ENCODE measurements at places on chromosomes 6 and 20.

- no peak for DNase-seq
Measured at GRCh38 chr6:18047406-18047805, 60.0 kb upstream of the KIF13A start.

DNA sequence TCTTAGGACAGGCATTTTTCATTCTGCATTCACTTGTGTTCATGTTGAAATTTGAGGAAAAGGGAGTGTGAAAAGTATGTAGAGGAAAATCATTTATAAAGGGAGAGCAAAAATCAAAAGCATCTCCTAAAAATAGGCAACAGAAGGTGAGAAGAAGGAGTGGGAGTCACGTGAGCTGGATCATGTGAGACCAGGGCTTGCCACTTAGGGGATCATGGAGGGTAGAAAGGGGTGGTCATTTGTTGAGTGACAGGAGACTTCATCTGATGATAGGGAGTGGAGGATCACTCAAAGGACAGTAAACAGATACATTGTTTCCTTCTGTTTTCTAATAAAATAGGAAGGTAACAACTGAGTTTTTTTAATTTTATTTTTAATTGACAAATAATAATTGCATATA, 17.1 kb downstream of the RBM24 start:
- DNase-seq = no peak

DNA sequence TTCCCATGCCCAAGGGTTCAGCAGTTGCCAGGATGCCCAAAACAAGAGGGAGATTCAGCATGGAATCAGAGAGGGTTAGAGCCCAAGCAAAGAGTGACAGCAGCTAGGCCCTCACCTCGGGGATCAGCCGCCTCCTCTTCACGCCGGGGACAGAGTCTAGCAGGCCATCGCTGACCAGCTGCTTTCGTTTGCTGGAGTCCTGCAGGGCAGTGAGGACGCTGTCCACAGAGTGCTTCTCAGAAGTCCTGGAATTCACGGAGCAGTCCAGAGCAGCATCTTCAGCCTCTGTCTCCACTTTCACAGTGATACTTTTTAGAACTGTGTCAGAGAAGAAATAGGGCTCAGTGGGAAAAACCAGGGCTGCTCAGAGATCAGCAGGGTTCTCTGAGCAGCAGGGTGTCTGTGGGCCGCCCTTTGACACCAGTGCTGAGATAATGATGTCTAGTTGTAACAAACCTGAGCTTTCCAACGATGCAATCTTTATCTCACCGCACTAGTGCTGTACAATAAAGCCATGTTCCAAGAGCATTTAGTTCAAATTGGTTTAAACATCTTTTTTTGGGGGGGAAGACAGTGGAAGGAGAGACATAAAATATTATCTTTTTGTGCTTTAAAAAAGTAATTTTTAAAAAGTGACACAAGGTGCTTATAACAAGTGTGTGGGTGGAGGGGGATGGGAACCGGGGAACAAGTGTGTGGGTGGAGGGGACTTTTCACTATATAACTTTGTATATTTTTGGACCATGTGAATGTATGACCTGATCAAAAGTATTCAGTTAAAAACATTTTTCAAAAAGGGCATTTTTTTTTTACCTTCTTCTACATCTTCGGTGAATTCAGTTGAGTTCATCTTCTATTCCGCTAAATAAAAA, 16.6 kb downstream of the BEND3 start:
- no peak for DNase-seq

DNA sequence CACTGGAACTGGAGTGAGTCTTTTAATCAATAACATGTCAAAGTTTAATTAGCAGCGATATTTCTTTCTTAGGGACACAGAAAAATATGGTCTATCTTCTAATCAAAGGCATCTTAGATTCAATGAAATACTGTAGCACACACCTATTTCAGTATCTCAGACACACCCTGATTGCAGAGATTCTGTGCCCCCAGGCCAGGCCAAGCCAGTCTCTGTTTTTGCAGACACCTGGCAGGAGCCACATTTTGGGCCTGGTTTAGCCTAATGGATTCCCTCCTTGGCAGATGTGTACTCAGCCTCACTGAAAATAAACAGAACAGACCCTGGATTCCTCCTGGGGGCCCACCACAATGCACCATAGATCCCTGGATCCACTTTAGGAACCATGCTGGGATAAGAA, 74.8 kb downstream of the LRFN2 start:
- DNase-seq = no peak

DNA sequence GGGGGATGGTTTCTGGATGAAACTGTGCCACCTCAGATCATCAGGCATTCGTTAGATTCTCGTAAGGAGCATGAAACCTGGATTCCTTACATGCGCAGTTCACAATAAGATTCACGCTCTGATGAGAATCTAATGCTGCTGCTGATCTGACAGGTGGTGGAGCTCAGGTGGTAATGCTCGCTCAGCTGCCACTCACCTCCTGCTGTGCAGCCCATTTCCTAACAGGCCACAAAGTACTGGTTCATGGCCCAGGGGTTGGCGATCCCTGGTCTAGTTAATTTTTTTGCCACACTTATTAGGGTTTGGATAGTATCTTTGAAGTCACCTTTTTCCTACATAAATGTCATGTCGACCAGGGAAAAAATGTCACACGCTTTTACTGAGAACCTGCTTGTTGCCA, 96.8 kb upstream of the MLIP start:
- DNase-seq = no peak

Measured in right lobe of liver (tissue), 6 donors.